Left renal cortex interstitium (tissue), 4 donors: ENCODE measurements at places on chromosomes 6 and 20.

DNA sequence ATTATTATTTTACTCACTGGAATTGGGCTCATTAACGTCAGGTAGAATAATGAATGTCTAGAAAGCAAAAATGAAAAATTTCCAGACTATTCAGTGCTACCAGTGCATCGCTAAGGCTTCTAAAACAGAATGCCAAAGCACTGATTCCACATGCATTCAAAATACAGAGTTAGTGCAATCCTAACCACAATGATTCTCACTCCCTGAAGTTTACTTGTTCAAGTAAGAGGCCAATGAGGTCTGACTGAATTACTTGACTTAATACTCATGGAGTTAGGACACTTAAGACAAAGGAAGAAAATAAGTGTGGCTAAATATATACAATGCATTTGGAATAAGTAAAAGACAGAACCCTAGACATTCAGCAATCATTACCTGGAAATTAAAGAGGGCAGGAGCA is 220.5 kb downstream of the PKHD1 start:
- DNase-seq, result no peak

GRCh38 chr6:146515212-146515611 is 28.4 kb upstream of the RAB32 start:
- DNase-seq, result no peak

DNA sequence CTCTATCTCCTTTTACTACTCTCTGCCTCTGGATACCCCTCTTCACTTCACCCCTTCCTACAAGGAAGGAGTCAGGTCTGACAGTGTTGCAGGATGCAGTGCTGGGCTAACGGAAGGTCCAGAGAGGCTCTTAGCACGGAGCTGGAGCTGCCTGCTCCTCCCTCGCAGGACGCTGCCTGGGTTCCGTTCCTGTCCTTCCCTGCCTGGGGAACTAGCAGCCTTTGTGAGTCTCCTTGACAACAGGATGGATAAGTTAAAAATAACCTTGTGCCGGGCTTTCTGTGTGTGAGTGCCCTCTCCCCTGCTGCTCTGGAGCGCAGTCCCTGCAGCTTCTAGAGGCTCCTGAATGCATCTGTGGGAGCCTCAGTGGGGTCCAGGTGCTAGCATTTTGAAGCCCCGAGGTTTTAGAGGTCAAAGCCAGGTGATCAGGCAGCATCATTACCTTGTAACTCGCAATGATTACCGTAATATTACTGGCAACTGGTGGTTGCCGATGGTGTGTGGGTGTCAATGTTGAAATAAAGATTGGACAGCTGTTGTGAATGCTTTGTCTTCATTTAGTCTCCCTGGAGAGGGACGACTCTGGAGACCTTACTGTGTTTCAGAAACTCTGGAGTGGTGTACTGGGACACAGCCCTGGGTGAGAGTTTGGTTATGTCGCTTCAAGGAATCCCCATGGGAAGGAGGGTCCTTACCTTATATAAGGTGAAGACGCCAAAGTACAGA is 44.4 kb downstream of the CDS2 start:
- DNase-seq, result no peak

DNA sequence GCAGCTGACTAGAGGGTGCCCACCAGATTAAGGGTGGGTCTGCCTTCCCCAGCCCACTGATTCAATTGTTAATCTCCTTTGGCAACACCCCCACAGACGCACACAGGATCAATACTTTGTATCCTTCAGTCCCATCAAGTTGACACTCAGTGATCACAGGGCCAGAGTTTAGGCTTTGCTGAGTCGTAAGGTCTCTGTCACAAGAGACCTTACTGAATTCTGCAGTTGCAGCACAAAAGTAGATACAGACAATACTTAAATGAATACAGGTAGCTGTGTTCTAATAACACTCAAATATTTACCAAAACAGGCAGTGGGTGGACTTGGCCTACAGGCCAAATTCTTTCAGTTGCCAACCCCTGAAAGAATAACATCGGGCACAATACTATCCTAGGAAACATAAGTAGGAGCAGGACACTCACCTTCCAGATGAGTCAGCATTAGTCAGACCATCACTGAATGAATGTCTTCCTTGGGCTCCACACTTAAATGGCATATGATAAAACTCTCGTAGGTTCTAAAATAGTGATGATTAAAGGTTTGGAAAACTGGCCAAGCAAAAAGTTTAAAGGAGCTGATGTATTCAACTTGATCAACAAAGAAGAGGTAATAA is 190.0 kb downstream of the UBE3D start:
- no peak for DNase-seq

GRCh38 chr6:106988664-106989063 is 14.1 kb upstream of the CD24 start:
- DNase-seq, result no peak

DNA sequence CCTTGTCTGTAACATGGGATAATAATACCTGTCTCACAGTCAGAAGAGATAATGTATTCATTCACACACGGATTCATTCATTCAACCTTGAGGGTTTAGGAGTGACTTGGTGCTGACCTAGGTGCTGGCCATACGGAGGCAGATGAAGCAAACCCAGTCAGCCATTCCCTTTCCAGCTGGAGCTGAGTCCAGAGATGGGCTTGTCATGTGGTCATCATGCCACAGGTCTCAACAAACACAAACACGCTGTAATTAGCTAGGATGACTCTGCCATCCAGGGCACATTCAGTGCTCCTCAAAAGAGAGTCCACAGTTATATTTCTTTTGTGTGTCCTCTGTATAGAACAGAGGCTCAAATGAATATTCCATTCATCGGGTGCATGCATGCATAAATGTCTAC is 19.5 kb upstream of the PRELID3B start:
- DNase-seq, result no peak

GRCh38 chr20:47725248-47725973 is 59.9 kb downstream of the SULF2 start:
- DNase-seq, result peak; percentile 84

DNA sequence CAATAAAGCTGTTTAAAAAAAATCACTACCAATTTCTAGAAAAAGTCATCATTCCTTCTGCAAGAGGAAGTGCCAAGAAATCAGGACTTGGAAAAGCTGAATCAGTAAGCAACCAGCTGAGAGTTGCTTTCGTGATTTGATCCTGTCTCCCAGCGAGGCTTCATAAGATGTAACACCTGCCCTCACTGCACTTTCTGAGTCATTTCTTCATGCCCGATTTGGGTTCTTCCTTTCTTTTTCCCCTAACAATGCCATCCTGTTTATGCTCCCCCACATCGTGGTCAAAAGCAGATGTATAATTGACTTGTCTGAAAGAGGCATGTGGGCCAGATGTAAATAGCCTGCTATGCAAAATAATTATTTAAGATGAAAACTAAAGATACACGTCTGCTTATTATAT is 52.1 kb downstream of the RIPOR2 start:
- no peak for DNase-seq

DNA sequence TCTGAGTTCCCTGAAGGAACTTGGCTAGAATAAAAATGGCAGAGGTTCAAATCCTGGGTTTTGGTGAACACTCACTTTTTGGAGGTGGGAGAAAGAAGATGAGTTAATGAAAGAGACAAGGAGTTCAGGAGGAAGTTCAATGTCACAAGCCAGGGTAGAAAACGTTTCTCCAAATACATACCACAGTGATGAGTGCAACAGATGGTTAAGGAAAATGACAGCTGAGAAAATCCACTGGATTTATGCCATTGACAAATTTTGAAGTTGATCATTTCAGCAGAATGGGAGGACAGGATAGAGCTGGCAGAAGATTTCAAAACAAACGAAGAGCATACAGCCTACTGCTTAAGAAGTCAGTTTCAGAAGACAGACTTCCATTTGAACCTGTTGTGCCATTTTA is 122.7 kb downstream of the GFRAL start:
- no peak for DNase-seq

- DNase-seq, result no peak
Measured at GRCh38 chr6:35021004-35021403, 120.1 kb downstream of the TCP11 start.

- DNase-seq, result no peak
Measured at GRCh38 chr6:56524891-56525703, 117.6 kb downstream of the DST start.

GRCh38 chr6:15811107-15811506 is 148.3 kb upstream of the DTNBP1 start:
- DNase-seq, result no peak

GRCh38 chr6:112044196-112044595 is 9.7 kb upstream of the CCN6 start:
- DNase-seq, result no peak

DNA sequence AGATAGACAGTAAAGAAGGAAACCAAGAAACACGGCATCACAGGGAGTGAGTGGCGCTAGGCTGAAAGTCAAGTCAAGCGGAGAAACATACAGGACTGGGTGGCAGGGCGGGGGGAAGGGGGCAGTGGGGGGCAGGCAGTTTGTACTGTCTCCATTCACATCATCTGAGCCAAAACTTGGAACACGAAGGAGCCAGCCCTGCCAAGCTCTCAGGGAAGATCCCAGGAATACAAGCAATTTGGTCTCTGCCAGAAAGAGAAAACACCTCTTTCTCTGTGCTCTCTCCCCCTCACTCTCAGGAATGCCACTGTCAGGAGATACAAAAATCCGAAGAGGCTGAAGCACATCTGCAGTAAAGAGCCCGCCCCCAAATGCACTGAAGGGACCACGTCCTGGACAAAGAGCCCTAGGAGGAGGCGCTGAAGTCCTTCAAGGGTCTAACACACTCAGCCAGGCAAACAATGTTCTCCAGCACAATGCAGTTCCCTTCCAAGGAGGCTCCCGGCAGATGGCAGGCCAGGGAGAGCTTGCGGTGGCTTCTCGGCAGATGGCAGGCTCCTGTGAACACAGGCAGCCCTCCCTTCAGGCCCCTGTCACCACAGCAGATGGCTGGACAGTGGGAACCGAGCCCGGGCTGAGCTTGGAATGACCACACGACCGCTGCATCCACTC is 90.0 kb downstream of the ATP9A start:
- DNase-seq, result no peak

- no peak for DNase-seq
Measured at GRCh38 chr6:34390531-34391472, 1.7 kb downstream of the NUDT3 start.

- DNase-seq, result no peak
Measured at GRCh38 chr6:31528821-31529328, at the start of gene MCCD1. Gene MCCD1 (plus strand): TSS chr6:31528962. CDS start chr6:31529015, 53 bp downstream.

DNA sequence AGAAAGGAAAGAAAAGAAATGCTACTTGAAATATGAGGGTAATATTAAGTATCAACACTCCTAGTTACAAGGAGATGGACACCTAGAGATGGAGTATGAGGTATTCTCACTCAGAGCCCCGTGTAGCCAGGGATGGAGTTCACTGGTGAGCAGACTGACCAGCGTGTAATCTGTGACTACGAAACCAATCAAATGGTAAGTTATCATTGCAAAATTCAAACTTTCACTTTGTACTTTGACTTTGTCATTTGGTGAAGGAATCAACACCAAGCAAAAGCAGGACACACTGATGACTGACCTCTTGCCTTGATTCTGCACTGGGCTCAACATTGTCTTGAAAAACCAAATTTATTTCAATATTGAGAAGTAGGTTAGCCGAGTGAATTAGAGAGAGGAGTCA is 51.8 kb downstream of the DCDC2 start:
- no peak for DNase-seq

DNA sequence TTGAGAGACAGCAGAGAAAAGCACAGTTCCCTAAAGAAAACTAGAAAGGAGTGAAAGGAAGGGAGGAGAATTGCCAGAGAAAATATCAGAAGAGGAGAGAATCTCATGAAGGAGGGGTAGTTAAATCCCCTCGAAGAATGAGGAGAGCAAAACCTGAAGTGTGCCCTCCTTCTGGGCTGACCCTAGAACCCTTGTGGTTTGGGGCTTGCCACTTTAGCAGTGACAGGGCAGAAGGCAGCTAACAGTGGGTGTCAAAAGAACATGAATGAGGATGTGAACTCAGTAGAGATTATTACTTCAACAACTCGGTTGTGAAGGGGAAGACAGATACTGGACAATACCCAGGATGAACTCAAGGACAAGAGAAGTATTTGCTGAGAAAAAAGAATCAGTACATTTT is 73.6 kb downstream of the RALGAPA2 start:
- no peak for DNase-seq

- no peak for DNase-seq
Measured at GRCh38 chr20:40849456-40849855, 160.4 kb upstream of the MAFB start.

DNA sequence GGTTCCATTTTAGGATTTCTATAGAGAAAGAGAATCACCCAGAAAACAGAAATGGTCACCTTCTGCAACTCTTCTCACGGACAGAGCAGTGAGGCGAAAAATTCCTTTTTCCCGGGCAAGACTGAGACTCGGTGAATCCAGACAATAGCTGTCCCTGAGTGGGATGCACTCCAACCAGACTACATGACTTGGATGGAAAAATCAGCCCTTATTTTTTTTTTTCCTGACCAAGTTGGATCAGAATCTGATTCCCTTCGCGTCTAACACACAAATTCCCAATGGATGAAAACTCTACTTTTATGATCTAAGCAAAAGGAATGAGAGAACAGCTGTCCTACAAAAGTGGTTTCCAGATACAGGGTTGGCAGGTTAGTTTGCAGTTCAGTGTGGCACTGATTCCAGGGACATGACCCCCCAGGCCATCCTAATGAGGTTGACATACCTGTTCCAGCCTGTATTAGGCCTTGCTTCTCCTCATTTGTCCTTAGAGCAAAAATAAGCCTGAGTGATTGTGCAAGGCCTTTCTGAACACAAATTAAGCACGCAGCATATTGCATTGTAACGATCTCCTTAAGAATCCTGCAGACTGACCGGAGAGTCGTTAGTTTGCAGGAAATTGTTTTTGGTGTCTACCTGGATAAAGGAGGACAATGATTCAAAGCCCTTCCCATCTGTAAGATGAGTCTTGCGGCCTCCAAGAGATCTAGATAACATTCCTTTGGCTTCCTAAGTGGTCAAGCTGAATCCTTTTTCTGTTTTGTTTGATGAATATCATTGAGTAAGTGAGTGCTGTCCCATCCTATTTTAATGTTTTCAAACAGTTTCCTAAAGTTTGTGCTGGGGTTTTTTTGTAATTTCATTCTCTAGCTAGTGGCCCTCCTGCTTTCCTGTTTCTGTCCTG is 1.5 kb upstream of the NEDD9 start:
- no peak for DNase-seq

DNA sequence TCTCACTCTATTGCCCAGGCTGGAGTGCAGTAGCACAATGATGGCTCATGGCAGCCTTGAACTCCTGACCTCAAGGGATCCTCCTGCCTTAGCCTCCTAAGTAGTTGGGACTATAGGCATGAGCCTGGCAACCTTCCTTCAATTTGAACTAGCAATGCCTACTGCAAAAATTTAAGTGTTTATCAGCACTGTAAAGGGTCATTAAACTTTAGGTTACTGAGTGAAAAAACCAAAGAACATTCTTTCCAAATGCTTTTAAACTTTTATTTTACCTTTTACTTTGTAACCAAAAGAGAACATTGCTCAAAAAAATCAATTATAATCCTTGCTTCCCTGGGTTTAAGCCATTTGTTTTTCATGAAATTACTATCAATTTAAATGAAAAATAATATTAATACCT is 101.0 kb upstream of the NHSL1 start:
- DNase-seq, result no peak

- DNase-seq, result no peak
Measured at GRCh38 chr6:7621761-7622160, 31.8 kb downstream of the SNRNP48 start.

DNA sequence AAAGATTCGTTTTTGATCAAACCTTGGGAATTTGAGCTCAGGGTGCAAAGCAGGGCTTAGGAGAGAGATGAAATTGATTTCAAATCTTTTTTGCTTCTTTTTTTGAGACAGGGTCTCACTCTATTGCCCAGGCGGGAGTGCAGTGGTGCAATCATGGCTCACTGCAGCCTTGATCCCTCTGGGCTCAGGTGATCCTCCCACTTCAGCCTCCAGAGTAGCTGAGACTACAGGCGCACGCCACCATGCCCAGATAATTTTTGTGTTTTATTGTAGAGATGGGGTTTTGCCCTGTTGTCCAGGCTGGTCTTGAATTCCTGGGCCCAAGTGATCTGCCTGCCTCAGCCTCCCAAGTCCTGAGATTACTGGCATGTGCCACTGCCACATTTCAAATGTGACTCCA is 58.7 kb downstream of the DOK5 start:
- DNase-seq, result no peak
